SHP77 (cell line): ENCODE measurements at places on chromosomes 4 and X.

DNA sequence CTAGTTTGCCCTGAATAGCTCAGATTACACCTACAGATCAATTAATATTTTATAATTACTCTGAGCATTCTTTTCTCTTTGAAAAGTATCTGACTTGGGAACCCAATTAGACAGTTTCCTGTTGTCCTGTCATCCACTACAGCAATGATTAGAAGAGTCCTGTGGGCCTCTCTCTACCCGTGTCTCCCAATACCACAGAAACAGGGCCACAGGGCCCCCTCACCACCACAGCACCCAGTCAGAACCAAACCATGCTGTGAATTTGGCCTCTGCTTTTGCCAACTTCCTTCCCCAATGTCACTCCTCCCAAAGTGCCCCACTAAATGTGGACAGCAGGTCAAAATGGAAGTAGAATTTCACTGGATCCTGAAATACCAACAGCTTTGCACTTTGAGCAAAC, 10.3 kb downstream of the USP46 start:
- DNase-seq = no peak

DNA sequence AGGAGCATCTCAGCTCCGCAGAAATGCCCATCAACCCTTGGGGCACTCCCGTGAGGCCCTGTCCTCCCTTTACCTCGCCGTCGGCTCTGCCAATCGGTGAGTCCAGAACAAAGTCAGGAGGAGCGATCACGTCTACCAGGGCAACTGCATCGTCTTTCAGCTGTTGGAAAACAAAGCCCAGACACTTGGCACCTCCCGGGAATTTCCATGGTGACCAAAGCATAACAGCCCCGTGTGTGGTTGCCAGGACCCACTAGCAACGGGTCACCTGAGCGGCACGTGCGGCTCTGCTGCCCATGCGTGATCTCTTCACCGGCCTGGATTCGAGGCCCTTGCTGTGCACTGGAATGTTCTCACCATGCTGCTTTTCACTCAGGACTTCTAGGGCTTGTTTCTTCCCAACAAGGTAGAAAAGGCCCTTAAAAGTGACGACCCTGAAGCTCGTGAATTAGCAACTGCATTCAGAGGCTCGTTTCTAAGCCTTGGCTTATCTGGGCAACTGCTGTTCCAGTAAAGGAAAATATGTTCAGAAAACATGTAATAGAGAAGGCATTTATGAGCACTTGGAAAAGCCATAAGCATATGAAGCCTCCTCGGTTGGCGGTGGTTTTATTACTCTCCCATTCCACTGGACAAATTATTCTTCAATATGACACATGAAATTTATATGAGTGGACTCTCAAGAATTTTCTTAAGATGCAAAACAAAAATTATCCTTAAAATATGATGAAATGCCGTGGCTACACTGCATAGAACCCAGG, 69.5 kb downstream of the ACOX3 start:
- DNase-seq = no peak

DNA sequence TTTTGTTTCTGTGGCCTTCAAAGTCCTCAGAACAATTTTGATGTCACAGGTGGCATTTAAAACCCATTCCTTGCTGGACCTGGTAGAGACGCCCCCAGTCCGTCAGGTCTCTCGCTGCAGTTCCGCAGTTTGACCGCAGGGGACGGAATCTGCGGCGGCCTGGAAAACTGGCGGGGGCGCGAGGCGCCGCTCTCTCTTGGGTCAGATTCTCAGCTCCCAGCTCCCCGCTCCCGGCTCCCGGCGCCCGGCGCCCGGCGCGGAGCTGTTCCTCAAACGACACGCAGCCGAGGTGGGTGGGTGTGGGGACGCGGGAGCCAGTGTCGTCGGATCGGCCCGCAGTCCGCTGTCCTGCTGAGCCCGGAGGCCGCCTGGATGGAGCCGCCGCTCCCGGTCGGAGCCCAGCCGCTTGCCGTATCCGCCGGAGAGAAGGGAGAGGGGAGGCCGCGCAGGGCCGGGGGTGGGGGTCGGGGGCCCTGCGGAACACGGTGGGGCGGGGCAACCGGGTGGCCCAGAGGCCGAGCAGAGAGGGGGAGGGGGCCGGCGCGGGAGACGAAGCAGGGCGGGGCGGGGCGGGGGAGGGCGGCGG, at the start of gene OCRL:
Gene OCRL (plus strand): TSS at position 192 of the 586 bp plus-strand sequence. CDS start 181 bp downstream, at position 373.
- peak; percentile 27 for DNase-seq

DNA sequence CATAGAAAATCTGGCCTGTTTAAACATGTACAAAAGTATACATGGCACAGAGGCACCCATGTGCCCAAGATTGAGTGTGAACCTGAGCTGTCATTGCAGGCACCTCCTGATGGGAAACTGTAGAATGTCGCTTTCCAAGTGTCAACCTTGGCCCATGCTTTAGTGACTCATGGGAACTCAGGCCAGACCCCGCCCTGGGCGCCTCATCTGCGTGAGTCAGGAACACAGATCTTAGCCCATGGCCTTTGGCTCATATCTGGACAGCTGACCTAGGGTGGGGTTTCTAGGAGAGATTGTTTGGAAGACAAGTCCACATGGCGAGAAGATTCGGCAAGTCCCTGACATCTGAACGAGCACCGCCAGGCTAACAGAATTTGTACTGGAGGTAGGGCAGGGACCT, 50.0 kb downstream of the CYTL1 start:
- DNase-seq = no peak

DNA sequence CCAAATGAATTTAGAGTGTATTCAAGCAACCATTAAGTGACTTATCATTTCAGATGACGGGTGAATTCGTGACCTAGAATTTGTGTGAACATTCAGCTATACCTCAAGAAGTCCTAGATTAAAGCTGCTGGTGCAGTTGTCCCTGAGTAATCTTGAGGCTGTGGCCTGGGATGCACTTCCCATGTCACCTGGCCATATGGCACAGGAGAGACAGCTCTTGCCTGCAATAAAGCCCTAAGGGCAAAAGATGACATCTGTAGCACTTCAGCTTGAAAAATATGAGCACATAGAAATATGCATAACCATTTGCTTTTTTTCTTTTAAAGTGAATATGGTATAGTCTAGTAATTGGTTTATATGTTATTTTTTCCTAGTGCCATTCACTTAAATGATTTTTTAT, 125.8 kb downstream of the FHDC1 start:
- no peak for DNase-seq

- DNase-seq = peak; percentile 33
Measured at GRCh38 chr4:27176400-27176799, 315.8 kb downstream of the STIM2 start.

- DNase-seq = no peak
Measured at GRCh38 chrX:13597874-13598273, 28.5 kb downstream of the EGFL6 start.

GRCh38 chr4:147864607-147865006, 132.7 kb downstream of the ARHGAP10 start:
- no peak for DNase-seq

GRCh38 chr4:114921790-114922591, 191.4 kb downstream of the NDST4 start:
- DNase-seq = peak; percentile 43

DNA sequence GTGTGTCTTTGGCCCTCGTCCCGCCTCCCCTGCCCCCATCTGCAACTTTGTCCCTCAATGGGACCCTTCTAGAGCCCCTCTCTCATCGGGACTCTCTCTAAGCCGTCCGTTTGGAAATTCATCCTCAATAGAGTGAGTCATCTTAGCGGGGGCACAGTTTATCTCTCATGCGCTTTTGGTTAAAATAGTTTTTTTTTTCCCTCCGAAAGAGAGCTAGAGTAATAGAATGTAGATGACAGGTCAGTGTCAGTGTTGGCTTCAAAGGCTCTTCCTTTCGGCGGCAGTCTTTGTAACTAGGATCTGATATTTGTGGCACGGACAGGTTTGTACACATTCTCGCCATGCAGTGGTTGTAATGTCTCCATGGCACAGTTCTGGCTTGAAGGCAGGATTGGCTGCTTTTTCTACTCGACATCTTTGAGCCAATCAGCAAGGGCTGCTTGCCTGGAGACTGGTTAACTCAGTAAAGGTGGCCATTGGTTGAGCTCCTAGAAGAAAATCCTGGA, 989 bp downstream of the N4BP2 start:
- peak; percentile 74 for DNase-seq
